GM13977 (cell line): ENCODE measurements at places on chromosomes 2 and 18.

DNA sequence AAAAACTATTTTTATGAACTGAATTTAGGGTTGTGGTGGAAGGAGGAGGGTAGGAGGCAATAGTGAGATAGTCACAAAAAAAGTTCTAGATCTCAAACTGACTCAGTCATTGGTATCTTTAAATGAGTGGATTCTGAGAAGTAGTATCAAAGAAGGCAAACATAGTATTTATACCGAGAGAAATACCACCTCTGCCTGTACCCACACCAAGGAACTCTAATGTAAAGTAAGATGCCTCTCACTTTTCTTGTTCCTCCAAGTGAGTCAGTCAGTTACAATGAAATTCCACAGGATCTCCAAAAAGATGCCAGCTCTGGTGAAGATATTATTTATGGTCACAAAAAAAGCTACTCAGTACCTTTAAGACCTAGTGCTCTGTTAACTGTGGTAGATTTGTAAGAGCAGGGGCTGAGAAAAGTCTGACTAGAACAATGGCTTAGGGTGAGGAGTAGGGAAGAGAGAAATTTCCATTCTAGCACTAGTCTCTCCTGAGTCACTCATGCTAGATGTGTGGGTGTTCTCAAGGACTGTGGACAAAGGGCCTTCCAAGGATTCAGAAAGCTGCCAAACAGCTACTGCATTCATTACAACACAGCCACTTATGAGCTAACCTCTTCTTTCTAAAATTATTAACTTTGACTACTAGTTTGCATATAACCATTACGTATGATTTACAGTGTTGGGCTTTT lies 36.3 kb downstream of the YWHAQ start:
- DNase-seq, result no peak

GRCh38 chr2:102021779-102022178 lies 30.0 kb downstream of the IL1R2 start:
- DNase-seq, result no peak

GRCh38 chr2:105450471-105450870 lies 51.6 kb upstream of the FHL2 start:
- DNase-seq, result no peak

GRCh38 chr2:120220756-120221155 lies 2.4 kb downstream of the TMEM185B start:
- no peak for DNase-seq
